ENCODE measurements at places on chromosomes 11 and 22.

GRCh38 chr22:19747551-19747950 is 13.0 kb upstream of the TBX1 start:
- DNase-seq: no peak

- DNase-seq: no peak
Observed at GRCh38 chr11:68649851-68650555, 34.3 kb upstream of the GAL start.

- no peak for DNase-seq
Observed at GRCh38 chr11:10519630-10520029, 21.4 kb downstream of the RNF141 start.

GRCh38 chr11:99567334-99567956 is 546.7 kb downstream of the CNTN5 start:
- DNase-seq: no peak

- DNase-seq: peak; percentile 13
Observed at GRCh38 chr11:65355013-65355775, 643 bp downstream of the TIGD3 start.

- DNase-seq: no peak
Observed at GRCh38 chr11:115724666-115725065, 220.5 kb upstream of the CADM1 start.

- DNase-seq: no peak
Observed at GRCh38 chr11:3030289-3031070, 26.7 kb downstream of the CARS1 start.

GRCh38 chr11:122744357-122744756 is 88.8 kb downstream of the UBASH3B start:
- DNase-seq: no peak

DNA sequence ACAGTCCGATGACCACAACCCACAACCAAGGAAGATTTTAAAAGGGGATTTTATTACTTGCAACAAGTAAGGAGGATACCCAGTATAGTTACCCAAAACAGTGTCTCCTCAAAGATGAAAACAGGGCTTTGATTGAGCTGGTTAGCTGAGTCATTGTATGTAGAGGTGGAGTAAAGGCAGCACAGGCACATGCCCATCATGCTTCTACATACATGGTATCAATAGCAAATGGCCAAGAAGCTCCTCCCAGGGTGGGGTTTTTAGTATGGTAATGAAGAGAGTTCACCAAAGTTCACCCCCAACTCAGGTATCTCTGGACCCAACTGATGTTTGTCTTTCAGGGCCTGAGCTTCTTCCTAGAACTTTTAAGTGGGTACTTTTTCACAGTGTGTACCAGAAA is 157.1 kb upstream of the CEP126 start:
- DNase-seq: no peak

GRCh38 chr11:59669611-59670009 is 773 bp upstream of the PATL1 start:
- peak; percentile 63 for DNase-seq

DNA sequence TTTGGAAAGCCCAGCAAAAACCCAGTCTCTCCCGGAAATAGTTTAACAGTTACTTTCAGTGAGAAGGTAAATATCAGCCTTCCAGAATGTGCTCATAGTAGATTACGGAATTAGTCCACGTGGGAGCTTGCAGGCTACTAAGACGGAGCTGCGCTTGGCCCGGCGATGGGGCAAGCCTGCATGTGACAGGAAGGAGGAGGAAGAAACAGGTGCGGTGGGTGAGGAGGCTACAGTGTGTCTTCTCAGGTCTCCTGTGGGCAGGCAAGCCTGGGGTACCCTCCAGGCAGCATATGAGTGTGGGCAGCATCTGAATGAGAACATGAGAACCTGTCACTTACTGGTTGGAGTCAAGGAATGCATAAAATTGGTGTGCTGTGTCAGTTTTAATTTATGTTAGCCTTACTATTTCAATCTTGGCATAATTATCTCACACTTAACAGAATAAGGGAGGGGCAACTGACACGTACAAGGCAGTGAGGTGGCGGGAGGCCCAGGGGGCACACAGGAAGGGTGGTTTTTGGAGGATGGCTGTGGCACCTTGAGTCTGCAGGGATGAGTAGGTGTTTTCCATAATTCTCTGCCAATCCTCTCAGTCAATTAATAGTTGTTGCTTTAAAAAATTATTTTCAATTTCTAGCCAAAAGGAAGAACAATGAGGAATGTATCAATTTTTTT is 35.7 kb downstream of the CLMP start:
- no peak for DNase-seq

DNA sequence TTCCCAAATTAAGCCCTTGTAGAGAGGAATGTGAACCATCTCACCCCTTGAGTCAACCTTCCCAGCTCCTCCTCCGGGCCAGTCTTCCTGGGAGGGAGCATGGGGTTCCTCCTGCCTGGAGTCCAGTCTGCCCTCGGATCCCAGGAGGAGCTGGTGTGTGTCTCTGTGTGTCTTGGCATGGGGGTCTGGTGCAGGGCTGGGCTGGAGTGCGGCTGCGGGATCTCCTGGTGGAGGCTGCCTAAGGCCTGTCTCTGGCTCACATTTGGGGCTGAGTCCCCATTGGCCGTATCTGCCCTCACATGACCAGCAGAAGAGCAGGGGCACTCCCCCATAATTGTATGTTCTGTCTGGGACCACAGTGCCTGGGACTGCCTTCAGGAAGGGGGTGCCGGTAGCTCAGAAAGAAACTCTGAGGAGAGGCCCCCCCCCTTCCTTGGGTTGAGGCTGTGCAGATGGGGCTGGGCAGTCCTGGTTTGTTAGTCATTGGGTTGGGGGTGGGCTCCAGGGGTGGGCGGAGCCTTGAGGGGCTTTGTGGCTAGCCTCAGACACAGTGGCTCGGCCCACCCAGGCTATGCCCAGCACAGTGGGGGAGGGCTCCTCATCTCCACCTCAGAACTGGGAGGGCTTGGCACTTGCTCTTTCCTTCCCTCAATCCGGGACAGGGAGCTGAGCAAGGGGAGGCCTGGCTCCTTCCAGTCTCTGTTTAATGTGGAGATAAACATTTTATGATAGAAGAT is 2.9 kb downstream of the C1QTNF5 start:
- peak; percentile 90 for DNase-seq

DNA sequence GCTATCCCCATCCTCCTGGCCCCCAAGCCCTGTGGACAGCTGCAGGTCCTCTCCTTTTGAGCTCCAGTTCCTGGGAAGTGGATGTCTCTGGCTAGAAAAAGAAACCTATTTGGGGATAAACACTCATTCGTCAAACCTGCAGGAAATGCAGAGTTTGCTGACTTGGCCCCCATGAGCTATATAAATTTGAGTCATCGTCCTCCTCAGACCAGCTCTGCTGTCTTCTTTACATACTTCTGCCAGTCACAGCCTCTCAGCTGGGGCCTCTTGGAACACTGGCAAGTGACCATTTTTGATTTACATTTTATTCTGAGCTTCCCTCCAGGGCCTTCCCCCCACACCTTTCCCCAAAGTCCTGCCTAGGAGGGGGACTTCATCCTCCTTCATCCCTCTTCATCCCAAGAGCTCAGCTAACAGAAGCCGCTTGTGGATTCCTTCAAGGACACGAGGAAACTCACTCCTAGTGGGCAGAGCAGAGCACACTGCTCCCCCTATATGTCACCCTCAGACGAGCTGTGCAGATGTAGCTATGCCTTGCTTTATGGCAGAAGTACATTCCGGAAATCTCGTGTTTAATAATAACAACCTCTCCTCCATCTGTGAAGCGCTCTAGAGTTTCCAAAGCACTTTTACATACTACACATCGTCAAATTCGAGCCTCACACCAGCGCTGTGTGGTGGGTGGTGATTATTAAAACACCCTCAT is 131.8 kb downstream of the FEZ1 start:
- no peak for DNase-seq

GRCh38 chr11:128592454-128592853 is 5.1 kb upstream of the ETS1 start:
- DNase-seq: no peak

- DNase-seq: peak; percentile 95
Observed at GRCh38 chr22:30422481-30423300, 2.9 kb upstream of the MTFP1 start.

- DNase-seq: peak; percentile 31
Observed at GRCh38 chr11:117180020-117180419, 1.5 kb downstream of the SIDT2 start.

DNA sequence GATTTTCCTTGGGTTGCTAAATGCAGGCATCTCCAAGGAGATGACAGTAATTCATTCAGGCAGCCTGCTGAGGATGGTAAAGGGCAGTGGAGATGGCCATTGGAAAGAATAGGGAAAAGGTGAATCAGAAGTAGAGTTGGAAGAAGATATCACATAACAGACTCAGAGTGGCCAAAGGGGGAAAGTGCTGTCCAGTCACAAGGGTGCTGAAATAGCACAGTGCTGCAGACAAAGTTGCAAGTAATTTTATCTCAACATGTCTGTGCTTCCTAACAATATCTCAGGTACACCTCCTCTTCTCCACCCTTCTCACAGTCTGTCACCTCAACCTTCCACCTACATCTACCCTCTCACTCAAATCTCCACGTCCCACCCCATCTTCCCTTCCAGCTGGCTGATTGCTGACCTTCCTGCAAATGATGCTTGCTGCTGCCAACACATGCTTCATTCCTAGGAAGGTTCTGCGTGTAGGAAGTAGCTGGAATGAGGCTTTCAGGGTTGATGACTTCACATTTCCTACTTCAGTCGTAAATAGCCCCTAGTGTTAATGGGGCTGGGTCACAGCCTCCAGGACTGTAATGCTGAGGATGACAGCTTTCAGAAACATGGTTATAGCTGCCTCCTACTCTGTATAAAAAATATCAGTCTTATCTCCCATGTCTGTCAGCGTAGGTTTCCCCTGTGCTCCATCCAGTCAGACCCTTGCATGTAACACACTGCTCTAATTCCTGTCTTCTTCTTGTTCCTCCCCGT is 123.9 kb downstream of the CTNND1 start:
- DNase-seq: peak; percentile 59

- no peak for DNase-seq
Observed at GRCh38 chr11:60281485-60281884, 1.0 kb downstream of the MS4A4A start.

GRCh38 chr11:62602141-62603071 is 741 bp upstream of the MTA2 start:
- DNase-seq: peak; percentile 85

DNA sequence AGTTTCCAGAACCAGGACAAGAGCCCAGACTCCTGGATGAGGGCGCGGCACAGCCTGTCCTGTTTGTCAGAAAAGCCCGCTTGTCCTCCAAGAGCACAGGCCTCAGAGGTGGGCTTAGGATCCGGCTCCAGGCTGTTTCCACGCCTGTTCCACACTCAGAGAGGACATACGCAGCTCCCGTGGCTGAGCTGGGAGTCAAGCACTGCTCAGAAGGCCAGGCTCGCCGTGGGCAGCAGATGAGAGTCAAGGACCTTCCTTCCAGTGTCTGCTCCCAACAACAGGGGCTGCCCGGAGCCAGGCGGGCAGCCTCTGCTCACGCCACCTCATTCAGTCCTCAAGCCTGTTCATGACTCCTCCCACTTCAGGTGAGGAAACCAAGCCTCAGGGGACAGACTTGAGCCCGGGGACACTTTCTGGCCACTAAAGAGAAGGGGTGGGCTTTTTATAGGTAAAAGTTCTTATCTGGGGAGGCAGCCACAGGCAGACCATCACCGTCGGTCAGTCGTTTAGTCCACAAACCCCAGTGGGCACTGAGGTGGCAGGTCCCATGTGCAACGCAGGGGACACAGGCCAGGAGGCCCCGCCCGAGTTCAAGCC is 3.8 kb downstream of the CYB5R3 start:
- DNase-seq: no peak

DNA sequence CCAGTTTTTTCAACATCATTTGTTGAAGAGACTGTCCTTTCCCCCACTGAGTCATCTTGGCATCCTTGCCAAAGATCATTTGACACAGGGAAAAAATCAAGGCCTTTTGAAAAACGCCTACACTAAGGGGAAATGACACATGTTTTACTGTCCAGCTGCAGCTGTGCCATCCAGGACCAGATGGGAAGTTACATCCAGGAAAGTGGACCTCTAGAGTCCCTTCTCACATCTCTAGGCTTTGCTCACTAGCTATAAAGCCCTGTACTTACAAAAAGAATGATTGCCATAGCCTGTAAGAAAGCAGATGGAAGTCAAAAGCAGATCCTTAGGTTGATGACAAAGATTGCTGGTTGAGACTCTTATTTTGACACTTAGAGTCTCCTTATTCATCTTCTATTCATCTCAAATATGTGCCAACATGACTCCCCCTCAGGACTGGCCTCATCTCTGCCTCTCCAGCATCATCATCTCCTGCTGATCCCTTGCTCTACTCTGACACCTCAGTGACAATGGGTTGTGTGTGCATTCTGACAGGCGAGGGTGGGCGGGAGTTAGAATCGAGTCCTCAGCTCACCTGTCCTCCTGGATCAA is 22.8 kb downstream of the OSBP2 start:
- no peak for DNase-seq

DNA sequence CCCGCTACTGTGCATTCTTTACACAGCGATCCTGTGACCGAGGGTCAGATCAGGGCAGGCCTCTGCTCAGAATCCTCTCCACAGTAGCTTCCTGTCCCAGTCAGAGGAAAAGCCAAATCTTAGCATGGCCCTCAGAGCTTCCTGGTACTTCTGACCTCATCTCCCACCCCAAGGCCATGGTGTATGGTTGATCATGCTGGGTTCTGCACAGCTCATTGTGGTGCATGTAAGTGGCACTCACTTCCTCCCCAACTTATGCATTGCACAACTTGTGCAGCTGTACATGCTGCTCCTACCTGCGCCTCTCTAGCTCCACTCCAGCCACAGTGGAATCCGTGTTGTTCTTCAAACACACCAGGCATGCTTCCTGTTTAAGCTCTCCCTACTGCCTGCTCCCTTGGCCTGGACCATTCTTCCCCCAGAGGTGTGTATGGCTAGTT is 20.3 kb downstream of the BMAL1 start:
- no peak for DNase-seq

DNA sequence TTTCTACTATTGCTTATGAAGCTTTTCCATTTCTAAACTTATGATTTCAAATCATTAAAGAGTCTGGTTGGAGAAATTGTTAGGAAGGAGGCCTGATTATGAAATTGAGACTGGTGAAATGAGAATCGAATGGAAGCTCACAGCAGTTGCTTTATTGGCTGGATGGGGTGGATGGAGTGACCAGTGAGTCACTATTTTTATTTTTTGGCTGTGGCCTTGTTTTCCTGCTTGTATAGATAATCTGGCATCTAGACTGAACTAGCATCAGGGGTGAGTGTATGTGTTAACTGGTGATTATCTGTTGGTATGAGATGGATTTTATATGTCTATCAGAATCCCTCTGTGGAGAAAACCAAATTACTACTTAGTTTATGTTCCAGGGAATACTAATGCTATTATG is 36.2 kb downstream of the UVRAG start:
- no peak for DNase-seq

DNA sequence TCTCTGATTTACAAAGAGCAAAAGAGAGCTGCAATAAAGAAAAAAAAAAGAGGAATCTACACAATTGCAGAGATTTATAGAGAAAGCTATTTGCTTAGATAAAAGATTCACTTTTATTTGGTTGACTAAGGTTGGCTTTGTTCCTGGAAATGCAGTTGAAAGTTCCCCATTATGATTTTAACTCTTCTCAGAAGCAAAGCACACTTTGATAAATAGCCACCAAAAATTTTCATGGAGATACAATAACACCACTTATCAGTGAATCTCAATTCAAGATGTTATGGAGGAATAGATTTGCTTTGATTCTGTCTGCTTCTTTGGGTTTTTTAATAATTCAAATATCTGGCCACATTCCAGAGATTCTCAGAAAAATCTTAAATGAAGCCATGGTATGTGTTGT is 88.5 kb upstream of the ANO3 start:
- DNase-seq: no peak
